ENCODE measurements at places on chromosomes 16 and 17.

GRCh38 chr17:1423456-1424135 is 23.6 kb upstream of the YWHAE start:
- DNase-seq = no peak

DNA sequence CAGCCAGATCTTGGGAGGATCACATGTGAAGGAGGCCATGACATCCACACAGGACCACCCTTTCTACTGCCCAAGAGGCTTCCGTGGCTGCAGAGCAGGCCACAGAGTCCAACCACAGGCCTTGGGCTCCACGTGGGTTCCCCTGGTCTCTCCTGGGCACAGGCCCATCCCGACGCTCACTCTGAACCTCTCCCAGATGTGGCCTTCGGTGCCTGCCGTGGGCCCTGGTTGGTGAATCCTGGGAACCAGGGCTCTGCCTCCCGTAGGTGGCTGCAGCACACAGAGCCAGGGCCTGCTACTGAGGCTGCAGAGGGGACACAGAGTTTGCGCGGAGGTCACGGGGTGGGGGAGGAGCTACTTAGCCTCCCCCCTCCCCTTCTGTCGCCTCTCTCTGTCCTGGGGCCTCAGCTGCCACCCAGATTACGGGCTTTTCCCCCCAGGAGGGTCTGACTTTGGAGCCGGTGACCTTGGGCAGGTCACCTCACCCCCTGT is 55.3 kb downstream of the ZFPM1 start:
- DNase-seq = no peak

GRCh38 chr17:45301674-45302073 is 15.1 kb downstream of the MAP3K14 start:
- DNase-seq = no peak

DNA sequence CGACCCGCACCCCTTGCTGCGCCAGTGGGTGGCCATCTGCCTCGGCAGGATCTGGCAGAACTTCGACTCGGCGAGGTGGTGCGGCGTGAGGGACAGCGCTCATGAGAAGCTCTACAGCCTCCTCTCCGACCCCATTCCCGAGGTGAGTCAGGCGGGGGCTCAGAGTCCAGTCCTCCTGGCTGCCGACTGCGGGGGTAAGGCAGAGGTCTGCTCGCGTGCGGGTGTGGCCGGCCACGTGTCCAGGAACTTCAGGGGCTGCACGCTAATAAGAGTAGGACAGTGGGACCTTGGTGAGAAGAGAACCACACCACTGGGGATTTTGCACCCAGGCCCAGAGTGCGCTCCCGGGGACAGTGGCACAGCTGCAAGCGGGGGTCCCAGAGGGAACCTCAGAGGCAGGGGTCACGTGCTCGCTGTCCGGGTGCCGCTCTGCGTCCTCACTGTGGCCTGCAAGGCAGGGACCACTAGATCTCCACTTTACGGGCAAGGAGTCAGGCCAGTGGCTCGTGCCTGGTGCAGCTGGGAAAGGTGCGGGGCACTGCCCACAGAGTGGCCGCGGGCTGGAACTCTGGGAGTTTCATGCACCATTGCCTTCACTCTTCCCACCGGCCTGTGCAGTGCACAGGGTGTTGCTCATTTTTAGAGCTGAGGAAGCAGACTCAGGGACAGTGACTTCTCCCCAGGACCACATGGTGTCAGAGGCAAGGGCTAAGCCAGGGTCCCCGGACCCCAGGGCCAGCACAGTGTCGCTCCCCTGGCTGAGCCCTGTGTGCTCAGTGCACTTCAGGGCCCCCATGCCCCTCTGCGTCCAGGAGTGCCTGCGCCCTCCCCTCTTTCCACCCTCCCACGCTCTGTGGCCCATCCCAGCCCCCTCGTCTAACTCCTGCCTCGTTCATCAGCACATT is 107.6 kb upstream of the CHMP6 start:
- DNase-seq = no peak

GRCh38 chr16:4615384-4616046 is 827 bp upstream of the UBALD1 start:
- no peak for DNase-seq

DNA sequence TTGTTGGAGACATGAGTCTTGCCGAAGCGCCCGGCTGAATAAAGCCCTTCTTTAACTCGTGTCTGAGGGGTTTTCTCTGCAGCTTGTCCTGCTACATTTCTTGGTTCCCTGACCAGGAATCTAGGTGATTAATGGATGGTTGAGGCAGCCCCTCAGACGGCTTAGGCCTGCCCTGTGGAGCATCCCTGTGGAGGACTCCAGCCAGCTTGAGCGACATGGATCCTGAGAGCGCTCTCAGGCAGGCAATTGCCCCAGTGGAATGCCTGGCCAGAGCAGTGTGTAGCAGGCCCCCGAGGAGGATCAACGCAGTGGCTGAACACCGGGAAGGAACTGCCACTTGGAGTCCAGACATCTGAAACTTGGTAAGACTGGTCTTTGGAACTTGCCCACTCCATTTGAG is 17.3 kb upstream of the ENDOV start:
- no peak for DNase-seq

GRCh38 chr17:39144416-39144840 is 7.0 kb downstream of the PLXDC1 start:
- no peak for DNase-seq

DNA sequence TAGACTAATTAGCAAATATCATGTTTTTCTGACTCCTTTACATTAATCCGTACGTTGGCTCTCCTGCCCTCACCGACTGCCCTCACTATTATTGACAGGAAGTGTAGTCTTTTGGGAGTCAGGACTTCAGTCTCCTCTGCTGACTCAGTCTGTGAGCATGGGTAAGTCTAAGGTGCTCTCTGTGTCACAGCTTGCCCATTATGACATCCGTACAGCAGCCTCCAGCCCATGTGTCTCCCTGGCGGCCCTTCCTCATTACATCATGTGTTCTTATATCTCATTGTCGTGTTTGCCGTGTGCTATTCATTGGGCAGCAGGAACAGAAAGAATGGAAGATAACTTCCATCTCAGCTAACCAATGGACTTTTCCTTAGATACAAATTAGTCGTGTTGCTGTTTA is 77.5 kb downstream of the MRTFB start:
- no peak for DNase-seq

Data from GM13977 (cell line).